ENCODE measurements at places on chromosomes 5 and 9.

DNA sequence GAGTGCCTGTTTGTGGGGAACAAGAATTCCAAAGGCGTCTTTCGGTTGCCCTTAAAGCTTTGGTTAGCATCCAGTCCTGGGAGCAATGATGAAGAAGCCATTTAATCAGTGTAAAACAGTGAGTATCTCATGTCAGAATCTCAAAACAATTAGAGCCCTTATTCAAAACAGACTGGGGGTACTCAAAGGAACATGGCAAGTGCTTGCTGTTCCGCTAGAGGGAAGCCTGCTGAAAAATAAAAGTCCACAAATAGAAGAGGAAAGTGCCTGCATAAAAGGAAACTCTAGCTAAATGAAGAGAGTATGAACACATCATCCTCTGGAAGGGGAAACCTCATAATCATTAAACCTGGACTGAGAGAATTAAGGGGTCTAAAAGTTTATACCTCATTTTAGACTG is 26.4 kb downstream of the FBXL7 start:
- no peak for DNase-seq

DNA sequence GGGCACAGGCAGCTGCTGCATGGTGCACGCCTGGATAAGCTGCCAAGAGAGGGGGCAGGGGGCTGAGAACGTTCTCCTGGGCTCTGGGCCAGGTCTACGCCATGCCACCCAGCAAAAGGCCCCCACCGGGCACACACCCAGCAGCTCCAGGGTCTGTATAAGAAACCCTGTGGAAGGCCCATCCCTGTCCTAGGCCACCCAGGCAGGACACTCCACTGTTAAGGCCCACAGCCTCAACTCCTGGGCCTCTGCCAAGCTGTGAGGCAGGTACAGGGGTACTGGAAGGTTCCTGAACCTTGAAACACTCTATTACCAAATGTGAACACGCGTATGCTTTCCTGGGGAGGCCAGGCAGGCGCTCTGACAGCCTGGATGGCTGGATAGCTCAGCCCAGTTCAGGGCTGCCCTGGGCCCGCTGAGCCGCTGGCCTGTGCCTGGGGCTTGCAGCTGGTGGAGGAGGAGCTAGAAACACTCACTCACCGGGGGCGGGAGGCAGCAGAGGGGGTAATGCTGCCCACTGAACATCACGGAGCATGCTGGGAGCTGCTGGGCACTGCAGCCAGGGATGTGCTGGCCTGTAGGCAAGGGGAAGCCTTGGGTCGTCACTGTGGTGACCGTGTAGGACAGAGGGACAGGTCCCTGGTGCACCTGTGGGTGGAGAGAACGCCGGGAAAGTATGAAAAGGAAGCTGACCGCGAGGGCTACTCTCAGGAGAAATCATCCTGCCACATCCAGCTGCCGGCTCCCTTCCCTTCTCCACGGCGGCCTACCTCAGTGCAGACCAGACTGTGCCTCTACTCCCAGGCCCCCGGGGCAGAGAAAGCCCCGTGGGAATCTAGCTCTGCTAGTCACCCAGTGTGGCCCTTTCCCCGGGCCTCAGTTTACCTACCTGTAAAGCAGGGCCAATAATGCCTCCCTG is 6.0 kb downstream of the RNF44 start:
- no peak for DNase-seq

- no peak for DNase-seq
These were observed 272.7 kb downstream of the TLE1 start for GRCh38 chr9:81416476-81417298.

DNA sequence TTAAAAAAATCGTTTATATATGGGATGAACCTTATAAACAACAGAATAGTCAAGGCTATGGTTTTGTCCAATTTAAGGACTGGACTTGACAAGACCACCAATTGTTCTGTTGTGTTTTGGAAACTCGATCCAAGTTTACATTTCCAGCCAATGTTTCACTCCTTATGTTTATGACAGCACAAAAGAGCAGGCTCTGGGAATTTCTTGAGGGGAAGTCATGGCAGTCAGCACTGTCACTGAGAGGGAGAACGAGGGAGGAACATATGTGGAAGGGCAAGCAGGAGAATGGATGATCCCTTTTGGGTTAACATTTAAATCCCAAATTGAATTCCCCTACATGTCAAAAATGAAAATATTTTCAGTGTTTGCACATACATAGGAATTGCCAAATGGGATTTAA is 292.5 kb downstream of the MARCHF11 start:
- no peak for DNase-seq

DNA sequence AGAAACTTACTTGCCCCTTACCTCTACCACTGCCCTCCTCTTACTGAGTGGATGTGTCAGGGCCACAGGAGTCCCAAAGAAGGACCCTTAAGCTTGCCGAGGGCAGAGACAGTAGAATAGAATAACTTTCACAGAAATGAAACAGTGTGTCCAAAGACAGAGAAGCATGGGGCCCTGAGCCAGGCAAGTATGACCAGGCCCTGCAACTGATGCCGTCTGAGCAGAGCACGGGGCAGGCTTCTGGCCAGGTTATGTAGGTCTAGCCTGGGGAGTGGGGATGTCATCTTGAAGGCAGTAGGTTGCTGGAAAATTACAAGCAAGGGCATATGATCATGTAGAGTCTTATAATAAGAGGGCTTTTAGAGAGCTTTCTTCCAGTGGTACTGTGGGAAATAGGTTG is 415.4 kb downstream of the KDM4C start:
- DNase-seq = no peak

- DNase-seq = no peak
These were observed 98.4 kb downstream of the MAPKAP1 start for GRCh38 chr9:125608489-125609224.

GRCh38 chr9:2493529-2493928 is 128.1 kb upstream of the VLDLR start:
- DNase-seq = no peak

DNA sequence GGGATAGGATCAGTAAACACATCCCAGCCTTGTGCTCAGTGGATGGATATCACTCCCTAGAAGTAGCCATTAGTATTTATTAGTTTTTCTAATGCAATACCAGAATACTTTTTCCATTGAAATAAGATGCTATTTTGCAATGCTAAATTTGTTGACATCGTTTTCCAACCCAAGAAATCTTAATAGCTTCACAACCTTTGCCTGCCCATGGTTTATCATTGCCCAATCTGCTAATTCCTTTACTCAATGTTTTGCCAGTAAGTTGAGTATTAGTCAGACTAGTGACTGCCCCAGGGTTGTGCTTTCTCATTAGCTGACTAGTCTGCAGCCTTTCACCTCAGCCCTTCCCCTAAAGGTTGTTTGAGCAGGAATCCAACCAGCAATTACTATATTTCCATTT is 62.9 kb downstream of the NREP start:
- no peak for DNase-seq

DNA sequence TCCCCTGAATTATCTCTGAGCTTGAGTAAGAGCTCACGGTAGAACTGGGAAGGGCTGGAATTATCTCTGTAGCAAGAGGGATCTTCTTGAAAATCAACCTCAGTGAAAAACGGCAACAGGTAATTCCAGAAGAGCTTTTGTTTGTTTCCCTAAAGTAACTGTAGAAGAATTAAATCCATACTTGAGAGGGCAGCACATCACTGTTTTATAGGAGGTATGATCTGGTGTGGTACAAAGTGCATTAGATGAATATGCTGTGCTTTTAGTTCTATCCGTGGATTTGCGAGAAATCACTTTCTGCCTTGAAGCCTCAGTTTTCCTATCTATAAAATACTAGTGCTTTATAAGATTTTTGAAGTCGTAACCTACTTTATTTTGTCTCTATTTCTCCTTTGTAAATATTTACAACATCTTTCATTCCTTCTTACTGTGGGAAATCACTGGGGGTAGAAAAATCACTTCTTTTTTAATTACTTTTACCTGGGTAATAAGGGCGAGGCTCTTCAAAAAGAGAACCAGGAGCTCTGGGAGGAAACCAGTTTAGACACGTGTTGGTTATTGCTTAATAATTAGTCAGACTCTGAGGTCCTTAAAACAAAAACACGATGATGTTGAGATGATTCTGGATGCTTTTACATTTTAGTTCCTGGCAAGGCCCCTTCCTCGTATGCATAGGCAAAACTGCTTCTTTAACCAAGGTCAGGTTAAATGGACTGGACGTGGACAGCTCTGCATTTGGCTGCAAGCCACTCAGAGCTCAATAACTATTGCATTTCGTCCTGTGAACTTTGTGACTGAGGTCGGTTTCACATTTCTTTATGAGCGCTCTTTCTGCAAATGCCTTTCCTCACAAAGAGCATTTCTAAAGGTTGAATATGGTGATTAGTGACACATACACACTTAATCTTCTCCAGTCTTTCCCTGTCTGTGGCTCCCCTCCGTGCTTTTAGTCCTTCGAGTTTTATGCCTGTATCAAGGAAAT is 376.1 kb downstream of the BRINP1 start:
- DNase-seq = no peak

DNA sequence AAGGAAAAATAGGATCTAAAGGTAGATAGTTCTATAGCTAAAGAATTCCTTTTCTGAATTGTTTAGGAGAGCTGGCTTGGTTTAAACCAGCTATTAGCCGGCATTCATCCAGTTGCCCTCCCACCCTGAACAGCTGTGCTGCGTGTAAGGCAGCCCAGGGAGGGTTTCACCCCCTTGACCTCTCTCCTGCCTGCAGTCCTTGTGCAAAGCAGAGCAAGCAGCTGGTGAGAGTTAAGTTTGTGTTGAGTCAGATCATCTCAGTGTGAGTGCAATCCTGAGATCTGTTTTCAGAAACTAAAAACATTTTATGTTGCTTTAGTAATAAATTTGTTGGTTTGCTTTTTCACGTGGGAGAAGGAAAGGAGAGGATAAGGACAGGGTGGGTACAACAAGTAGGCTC is 13.0 kb downstream of the SLC25A25 start:
- DNase-seq = no peak

DNA sequence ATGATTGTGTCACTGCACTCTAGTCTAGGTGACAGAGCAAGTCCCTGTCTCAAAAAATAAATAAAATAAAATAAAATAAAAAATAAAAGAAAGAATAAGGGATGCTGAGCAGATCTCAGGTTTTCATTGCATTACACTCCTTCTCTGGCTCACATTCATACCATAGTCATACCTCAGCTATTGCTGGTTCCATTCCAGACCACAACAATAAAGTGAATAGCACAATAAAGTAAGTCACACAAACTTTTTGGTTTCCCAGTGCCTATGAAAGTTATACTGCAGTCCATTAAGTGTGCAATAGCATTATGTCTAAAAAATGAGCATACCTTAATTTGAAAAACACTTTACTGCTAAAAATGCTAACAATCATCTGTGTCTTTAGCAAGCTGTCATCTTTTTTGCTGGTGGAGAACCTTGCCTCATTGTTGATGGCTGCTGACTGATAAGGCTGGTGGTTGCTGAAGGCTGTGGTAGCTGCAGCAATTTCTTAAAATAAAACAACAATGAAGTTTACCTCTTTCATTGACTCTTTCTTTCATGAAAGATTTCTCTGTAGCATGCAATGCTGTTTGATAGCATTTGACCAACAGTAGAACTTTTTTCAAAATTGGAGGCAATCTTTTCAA is 415.7 kb downstream of the ZNF608 start:
- DNase-seq = no peak

- no peak for DNase-seq
These were observed 10.0 kb downstream of the NAIF1 start for GRCh38 chr9:128056887-128057723.

DNA sequence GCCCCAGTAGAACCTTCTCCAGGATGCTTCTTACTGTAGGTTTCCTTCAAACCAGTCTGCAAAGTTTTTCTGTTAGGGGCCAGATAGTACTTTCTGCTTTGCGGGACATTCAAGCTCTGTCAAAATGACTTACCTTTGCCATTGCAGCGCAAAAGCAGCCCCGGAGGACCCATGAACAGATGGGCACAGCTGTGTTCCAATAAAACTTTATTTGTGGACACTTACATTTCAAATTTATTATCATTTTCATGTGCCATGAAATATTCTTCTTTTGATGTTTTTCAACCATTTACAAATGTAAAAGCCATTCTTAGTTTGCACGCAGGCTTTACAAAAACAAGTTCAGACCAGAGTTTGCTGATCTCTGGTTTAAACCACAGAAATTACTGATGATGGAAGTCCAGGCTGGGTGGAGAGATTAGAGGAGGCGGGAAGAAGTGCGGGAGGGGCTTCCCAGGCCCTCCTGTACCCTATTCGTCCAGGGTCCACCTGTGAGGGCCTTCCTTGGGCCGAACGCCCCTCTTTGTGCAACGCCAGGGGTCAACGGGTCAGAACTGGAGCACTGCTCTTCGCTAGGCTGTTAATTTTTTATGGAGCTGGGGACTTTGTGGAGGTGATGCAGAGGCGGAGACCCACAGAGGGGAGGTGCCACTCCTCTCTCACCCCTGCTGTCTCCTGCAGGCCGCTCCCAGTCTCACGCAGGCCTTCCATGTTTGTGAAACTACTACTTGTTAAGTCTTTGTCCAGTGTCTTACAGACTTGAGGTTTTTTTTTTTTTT is 7.6 kb upstream of the ASS1 start:
- no peak for DNase-seq

DNA sequence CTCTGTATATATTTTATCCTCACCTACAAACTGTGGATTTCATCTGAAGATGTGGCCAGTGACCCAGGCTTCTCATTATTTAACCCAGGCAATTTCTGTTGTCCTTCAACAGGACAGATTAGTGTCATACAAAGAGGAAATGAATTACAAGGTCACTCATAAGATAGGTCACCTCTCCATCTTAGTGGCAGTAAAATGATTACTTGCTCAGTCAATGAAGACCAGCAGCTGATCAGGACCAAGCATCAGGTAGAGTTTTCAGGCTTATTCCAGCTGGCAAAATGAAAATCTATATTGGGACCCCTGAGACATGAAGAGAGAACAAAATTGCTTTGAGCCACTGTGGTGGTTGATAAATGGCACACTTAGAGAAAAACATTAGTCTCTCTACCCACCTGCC is 135.2 kb upstream of the PRDM9 start:
- no peak for DNase-seq

GRCh38 chr9:118990949-118991348 is 378.3 kb downstream of the BRINP1 start:
- no peak for DNase-seq

DNA sequence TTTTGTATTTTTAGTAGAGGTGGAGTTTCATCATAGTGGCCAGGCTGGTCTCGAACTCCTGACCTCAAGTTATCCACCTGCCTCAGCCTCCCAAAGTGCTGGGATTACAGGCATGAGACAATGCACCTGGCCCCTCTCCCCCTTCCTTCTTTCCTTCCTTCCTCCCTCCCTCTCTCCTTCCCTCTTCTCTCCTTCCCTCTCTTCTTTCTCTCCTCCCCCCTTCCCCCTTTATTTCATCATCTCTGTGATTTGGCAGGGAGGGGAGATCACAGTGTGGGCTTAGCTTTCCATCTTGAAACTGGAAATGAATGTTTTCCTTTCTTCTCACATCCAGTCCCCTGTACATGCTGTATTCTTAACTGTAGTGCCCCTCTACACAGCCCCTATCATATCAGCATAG is 12.7 kb downstream of the RHOBTB3 start:
- DNase-seq = no peak

DNA sequence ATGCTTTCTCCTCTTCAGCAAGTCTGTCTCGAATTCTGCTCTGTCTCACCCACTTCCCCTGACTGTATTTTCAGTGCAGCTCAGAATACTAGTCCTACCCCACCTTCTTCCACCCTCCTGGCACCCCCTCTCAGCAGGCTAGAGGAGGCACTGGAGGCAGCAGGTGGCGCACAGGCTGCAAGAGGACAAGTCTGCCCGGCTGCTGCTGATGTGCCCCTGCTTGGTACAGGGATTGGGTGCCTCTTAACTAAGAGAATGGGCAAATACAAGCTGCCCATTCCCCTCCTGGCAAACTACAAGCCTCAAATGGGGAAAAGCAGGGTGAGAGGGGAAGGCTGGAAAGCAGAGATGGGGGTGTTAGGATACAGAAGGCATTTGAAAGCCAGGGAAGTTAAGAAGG is 5.1 kb downstream of the TLN1 start:
- DNase-seq = no peak
